ENCODE measurements at places on chromosomes 7 and 10.

DNA sequence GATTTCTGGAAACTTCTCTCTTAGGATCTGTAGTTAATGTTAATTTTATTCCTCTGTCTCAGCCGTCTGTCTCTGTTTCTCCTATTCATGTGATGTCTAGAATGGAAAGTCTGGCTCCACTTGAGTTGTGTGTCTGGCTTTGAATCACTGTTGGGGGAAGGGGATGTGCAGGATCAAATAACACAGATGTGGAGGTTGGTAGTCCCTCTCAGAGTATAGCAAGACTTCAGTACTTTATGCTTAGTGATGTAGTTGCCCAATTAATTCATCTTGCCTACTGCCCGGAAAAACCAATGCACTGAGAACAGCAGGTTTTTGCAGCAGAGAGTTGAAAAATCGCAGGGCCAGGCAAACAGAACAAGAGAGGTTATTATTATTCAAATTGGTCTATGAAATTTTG is 79.2 kb downstream of the PHTF2 start:
- no peak for DNase-seq

GRCh38 chr7:115106316-115106715 is 184.4 kb downstream of the MDFIC start:
- DNase-seq: no peak

GRCh38 chr10:4361581-4361980 is 464.4 kb upstream of the AKR1E2 start:
- no peak for DNase-seq

GRCh38 chr10:87761892-87762291 is 56.1 kb downstream of the ATAD1 start:
- DNase-seq: peak; percentile 5

DNA sequence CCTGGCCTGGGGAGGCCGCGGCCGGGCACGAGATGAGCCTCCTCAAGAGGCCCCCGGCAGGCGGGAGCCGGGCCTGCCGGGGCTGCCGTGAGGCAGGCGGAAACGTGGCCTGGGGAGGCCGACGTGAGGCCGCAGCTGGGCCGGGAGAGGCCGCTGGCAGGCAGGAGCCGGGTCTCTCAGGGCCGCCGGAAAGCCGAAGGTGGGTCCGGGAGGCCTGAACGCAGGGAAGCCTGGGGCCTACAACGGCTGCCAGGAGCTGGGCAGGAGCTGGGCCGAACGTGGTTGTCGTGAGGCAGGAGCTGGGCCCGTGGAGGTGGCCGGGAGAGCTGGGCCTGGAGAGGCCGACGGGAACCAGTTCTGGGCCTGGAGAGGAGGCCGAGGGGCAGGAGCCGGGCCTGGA is 171.9 kb downstream of the TPST1 start:
- no peak for DNase-seq

- peak; percentile 50 for DNase-seq
Observed at GRCh38 chr7:2956526-2957368, 86.9 kb downstream of the CARD11 start.

DNA sequence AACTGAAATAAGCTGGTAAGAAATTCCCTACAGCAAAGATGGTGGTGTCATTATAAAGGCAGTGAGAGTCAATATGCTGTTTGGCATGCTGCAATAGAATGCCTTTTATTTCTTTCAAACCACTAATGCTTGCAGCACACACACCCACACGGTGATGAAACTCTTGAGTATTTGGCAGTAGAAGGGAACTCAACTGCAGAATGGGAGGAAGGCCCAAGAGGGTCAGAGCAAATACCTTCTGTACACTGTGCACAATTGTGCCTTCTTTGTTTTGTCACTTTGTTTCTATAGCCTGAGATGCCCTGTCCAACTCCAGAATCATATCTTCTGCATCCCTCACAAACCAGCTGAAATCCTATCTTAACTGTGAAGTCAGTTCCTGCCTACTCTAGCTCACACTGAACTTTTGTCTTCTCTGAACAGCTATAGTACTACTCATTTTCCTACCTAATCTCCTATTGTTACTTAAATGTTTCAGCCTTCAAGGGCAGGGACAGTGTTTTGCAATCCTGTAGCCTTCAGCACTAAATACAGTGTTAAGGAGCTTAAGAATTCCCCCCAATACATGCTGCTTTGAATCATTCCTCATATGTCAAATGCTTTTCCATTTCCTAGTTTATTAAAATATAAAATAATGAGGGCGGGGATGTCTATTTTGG is 22.2 kb downstream of the MMS19 start:
- no peak for DNase-seq

- DNase-seq: no peak
Observed at GRCh38 chr10:85851325-85851724, 515.3 kb downstream of the GRID1 start.

- no peak for DNase-seq
Observed at GRCh38 chr10:78253063-78253853, 219.6 kb downstream of the RPS24 start.

GRCh38 chr7:36390199-36391090 is 783 bp downstream of the ANLN start:
- peak; percentile 16 for DNase-seq

DNA sequence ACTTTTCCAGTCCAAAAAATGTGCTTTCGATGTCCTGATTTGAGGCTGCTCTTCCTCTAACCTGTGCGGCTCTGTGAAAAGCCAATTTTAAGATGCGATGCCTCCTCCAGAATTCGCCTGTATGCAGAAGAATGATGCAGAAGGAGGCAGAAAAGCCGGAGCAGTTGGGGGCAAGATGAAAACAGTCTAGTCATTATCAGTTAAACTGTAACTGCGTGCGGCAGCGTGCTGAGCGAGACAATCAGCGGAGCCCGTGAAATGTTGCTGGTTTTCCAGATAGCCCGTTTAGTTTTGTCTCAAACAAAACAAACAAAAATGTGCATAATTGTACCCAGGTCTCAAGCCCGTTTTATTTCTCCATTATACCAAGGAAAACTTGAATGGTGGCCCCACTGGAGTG is 137.0 kb upstream of the FGFR2 start:
- DNase-seq: no peak

GRCh38 chr7:106225856-106226255 is 58.9 kb downstream of the NAMPT start:
- DNase-seq: no peak

Data from activated CD4-positive, alpha-beta T cell treated with anti-CD3 and anti-CD28 coated beads for 4 hours (primary cell).